Left ventricle myocardium inferior (tissue), 1 donor: ENCODE measurements at places on chromosomes 4 and X. TPM values are rescaled to one million over a fixed set of nuclear protein-coding genes. Genes with fewer than 3 reads are reported as not detected.

- no peak for DNase-seq
Observed at GRCh38 chr4:161133586-161134276, 1030.1 kb downstream of the FSTL5 start.

The GAB1 gene
- 87.1 TPM for total RNA-seq

DNA sequence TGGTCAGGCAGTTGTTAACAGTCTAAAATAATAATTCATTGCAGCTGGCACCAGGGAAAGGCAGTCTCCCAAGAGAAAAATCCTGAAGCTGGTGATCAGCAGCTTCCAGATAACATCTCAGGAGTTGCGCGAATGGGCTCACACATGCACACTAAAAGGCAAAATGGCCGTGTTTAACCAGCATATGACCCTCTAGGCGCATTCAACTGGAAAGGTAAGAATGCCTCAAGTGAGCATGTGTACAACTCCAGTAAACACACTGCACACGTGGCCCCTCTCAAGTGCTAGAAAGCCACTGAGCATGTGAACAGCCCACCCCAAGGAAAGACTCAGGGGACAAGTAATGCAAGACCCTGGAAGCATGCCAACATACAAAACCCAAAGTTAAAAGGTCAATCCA, 33.1 kb downstream of the STPG2 start:
- no peak for DNase-seq

GRCh38 chrX:114075073-114075673, 508.7 kb upstream of the HTR2C start:
- DNase-seq: no peak

GRCh38 chrX:49892542-49892941, 13.3 kb downstream of the USP27X start:
- no peak for DNase-seq

The SNCA gene
- total RNA-seq: 7.0 TPM

The USP27X gene
- total RNA-seq: 1.8 TPM

The RAI2 gene
- 23.6 TPM for total RNA-seq

- DNase-seq: peak; percentile 76
Observed at GRCh38 chr4:99642725-99643489, 14.7 kb downstream of the C4orf54 start.

DNA sequence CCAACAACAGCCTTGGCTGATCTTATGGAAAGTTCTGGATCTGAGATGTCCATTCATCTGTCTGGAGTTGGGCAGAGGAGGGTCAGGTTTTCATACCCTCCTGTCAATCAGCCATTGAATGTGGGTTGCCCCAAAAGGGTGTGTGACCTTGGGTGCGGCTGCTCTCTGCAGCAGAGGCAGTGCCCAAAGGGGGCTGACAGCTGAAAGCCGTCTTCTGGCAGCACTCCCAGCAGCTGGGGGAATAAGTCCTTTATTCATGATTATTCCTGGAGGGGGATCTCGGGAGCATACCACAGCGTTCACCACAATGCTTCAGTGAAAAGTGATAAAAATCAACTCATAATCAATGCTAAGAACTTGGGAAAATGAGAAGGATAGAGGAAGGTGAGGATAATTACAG, 54.7 kb downstream of the OTC start:
- DNase-seq: no peak

DNA sequence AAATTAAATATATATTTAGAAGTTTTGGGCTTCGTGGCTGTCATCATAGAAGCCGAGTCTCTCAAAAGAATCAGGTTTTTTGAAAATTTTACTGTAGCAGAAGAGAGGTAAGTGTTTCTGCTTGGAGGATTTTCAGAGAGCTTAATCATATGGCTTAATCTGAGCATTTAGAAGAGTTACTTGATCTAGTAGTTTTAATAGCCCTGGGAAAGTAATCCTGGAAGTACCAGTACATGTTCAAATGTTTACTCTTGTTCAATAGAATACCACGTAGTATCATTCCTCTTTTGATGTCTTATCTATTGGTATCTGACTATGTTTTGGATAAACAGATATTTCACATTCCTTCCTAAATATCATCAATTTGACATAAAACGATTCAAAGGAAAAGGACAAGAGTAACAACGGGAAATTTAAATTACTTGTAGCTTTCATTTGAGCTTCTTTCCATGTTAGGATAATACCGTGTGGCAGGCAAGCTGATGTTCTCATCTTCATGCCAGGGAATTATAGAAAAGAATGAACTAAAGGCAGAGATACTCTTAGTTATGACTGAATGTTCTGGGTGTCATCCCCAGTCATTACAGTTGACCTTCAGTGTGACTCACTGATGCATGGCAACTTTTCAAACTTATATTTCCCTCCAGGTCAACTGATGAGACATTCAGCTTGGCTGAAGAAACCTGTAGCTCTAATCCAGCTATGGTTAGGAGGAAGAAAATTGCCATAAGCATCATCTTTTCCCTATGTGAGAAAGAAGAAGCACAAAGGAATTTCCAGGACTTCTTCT, 89.8 kb downstream of the FNIP2 start:
- DNase-seq: no peak

DNA sequence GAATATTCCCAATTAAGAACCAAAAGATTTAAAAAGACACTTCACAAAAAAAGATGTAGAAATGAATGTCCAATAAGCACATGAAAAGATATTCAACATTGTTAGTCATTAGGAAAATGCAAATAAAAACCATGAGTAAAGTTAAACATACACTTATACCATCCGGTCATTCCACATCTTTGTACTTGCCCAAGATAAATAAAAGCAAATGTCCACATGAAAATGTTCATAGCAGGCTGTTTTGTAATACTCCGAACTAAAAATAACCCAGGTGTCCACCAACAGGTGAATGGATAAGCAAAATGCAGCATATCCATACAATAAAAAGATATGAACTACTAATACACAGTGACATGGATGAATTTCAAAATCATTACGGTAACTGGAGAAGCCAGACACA, 28.6 kb upstream of the ZCCHC4 start:
- DNase-seq: no peak

The RHOXF2B gene
- total RNA-seq: not detected

DNA sequence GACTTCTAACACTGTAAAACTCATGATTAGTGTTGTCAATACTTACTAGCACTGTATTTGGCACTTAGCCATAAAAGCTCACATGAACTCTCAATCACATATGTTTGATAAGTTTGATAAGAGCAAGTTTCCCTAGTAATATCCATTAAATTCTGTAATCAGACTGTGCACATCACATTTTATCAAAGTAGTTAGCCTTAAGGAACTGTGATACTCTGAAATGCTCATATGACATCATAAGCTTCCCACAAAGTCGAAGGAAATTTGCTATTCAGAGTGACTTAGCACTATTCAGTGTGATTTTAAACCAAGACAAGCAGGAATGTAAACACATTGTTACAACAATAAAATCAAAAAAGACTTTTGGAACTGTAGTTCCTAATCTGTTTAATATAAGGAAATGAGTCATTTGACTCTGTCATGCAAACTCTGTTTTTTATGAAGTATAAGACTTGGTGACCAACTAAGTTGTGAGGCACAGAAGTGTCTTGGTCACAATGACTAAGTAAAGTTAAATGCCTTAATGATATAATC, 6.7 kb downstream of the SLC7A11 start:
- DNase-seq: no peak

The NLGN3 gene
- 0.41 TPM for total RNA-seq

GRCh38 chr4:41140410-41140809, 73.9 kb downstream of the APBB2 start:
- no peak for DNase-seq

- no peak for DNase-seq
Observed at GRCh38 chr4:157185363-157185762, 35.2 kb upstream of the GRIA2 start.

DNA sequence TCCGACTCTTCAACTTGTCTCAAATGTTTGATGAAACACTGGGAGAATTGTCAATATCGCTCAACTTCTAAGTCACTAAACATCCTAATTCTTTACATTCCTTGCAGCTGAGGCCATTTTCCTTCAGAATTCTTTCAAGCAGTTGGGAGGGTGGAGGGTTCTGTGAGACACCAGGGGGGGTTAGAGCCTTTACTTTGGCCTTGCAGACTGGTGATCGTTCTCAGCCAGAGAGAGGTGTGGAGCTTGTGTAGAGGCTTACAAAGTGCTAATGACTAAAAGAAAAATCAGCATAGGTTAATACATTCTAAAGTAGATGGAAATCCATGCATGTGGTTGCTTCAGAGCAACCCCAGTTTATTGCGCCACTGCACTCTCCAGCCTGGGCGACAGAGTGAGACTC, 21.3 kb upstream of the SOX3 start:
- no peak for DNase-seq

DNA sequence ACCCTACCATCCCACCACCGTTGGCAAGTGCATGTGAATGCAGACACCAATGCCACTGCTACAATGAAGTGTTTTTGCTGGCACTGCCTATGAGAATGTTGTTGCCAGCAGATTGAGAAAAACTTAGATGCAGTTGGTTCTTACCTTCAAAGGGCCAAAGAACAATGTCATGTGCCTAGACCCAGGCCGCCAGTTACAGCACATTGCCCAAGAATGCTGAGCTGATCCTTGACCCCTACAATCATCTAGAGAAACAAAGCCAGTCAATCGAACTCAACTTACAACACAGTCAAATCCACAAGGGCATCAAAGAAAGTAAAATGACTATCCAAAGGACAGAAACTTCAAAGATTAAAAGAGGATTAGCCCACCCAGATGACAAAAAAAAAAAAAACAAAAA, 102.4 kb upstream of the SPIN4 start:
- no peak for DNase-seq

GRCh38 chrX:5791721-5792120, 436.9 kb downstream of the NLGN4X start:
- DNase-seq: no peak

GRCh38 chrX:73851014-73852009, 288.3 kb downstream of the CHIC1 start:
- DNase-seq: no peak

The SPP1 gene
- total RNA-seq: 3.7 TPM

- no peak for DNase-seq
Observed at GRCh38 chr4:23835774-23836478, 53.9 kb downstream of the PPARGC1A start.

GRCh38 chrX:117973110-117973807, 143.4 kb downstream of the KLHL13 start:
- DNase-seq: no peak
